CD4-positive, alpha-beta T cell treated with Interferon alpha-2 for 1 hour (primary cell): ENCODE measurements at places on chromosomes 3 and 15.

- DNase-seq, result no peak
These were observed 2.9 kb downstream of the TPM1 start for GRCh38 chr15:63045465-63045840.

- no peak for DNase-seq
These were observed 78.8 kb upstream of the NSMCE3 start for GRCh38 chr15:29348336-29348914.

DNA sequence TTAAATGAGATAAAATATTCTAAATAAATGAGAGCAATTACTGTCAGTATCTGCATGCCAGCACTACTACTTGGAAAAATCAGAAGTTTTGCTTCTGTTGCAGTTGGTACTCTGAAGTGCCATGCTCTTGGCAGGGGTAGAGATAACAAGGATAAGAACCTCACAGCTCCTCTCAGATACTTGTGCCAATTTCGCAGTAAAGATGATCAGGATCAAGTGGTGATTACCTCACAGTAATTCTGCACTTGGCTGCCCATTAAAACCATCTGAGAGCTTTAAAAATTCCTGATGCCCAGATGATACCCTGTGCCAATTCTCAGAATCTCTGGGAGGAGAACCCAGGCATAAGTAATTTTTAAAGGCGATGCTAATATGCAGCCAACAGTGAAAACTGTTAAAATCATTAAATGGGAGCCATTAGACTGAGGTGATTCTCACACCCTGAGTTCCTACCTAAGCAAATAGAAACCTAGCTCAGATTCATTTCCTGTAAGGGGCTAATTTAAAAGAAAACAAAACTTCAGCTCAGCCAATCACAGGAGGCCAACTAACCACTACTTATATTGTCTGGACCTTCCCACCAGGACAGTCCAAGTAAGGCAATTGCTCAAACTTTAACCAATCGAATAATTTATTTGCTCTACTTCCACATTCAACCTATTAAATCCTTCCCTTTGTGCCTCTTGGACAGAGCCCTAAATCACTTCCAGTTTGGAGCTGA lies 171.2 kb downstream of the KCNMB2 start:
- no peak for DNase-seq

GRCh38 chr3:140097874-140098635 lies 163.1 kb downstream of the CLSTN2 start:
- no peak for DNase-seq
